Stimulated activated CD4-positive, alpha-beta T cell treated with anti-CD3 and anti-CD28 coated beads, Interleukin-15, amount 100 ng/mL, for 48 hours (primary cell): ENCODE measurements at places on chromosomes 6 and 20.

GRCh38 chr6:50249493-50249892 is 199.8 kb upstream of the DEFB112 start:
- no peak for DNase-seq

- no peak for DNase-seq
Measured at GRCh38 chr6:12298017-12298978, 8.1 kb downstream of the EDN1 start.

DNA sequence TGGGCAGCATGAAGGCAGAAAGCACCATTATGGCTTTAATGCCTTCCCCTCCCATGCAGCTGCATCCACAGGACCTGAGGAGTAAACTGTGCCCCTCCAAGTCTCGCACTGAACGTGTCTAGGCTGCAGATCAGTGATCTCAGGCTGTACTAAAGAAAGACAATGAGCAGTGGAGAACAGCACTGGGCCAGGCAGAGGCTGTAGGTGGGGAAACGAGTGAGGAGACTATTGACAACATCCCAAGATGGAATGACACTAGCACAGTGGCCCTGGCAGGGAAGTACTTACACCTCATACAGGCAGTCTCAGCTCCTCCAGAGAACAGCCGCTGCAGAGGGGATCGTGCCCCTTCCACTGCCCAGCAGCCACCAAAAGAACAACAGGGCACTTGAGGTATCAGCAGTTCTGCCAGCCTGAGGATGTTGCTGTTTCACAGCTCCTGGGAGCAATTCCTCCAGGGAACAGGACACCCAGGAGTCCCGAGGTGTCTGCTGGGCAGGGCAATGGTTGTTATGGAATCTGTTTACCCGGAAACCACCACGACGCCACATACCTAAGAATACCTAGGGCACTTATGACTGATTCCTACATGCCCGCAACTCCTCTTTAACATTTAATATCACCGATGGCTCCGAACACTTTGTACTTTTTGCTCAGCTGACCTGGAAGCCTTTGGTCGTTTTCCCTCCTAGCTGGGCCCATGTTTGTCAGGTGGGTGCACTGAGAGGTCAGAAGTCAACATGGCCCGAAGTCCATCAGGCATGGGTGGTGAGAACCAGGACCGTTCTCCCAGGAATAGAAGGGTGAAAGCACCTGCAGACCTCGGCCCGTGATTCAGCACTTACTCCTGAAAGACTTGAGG is 79.1 kb downstream of the SLC22A23 start:
- DNase-seq, result no peak

GRCh38 chr6:73790574-73790973 is 94.6 kb downstream of the CD109 start:
- DNase-seq, result no peak

DNA sequence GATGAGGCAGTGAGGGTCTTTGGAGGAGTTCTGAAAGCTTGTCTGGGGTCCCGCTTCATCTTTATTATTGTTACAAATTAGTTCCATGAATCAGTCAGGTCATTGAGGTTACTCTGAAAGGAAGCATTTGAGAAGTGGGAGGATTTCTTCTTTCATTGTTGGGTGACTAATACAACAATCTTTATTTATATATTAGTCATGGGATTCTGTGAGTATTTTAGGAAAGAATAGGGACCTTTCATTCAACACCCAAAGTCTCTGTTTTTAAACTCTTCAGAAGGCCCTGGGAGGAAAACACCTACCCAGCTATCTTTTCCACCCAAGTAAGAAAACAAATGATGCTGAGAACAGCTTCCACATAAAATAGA is 98.3 kb downstream of the SOD2 start:
- no peak for DNase-seq

DNA sequence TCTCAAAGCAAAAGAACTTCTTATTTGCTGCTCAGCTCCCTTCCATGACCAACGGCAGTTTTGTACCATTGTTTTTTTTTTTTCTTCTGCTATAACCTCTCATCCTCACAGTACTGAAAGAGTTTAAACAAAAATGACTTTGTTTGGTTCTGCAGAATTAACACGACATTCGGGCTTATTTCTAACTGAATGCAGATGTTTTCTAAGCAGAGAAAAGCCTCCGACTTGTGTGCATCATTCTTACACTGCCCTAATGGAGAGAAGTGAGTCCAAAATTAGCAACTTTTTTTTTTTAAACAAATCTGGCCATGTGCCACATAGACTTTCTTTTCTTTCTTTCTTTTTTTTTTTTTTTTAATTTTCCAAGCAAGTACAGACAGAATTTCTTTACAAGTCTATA is 382.7 kb downstream of the HDGFL1 start:
- no peak for DNase-seq

DNA sequence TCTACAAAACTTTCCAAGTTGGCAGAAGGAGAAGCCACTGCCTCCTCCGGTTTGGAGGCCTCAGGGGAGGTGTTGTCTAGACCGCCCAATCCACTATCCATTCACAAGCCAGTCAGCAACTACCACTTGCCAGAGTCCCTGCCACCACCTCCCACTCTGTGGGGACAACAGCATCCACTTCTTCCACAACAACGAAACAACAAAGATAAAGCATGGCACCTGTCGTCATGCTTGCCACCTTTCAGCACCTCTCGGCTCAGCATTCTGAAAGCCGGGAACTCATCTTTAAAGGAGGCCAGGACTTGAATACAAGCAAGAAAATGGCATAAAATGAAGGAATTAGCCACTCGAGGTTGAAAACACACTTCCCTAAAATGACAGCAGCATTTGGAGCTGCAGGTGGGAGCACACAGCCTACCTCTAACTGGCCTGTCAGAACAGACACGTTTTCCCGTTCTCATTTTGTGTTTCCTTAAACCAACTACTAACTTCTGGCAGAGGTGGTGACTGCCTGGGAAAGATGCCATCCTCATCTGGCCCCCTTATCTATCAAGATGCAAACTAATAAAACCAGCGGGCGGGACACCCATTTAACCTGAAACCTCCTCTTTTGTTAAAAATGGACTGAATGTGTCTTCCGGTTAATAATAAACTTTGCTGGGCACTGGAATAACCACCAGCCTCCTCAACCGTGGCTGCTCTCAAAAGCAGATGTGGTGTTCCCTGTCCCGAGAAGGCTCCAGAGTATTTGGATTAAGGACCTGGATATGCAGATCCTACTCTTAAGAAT is 21.7 kb downstream of the YTHDF1 start:
- no peak for DNase-seq
